ENCODE measurements at places on chromosomes 6 and 20. TPM values are rescaled to one million over a fixed set of nuclear protein-coding genes. Genes with fewer than 3 reads are reported as not detected.
A peak's percentile ranks its signal among the peaks of the same experiment; 100 is the strongest.

GRCh38 chr6:52139985-52140680 lies 46.0 kb upstream of the IL17A start:
- no peaks in the 10 kb centered on the region for H3K4me1 ChIP-seq
- H3K27ac ChIP-seq: no peak overlapping the region
- H3K36me3 ChIP-seq: no peaks in the 10 kb centered on the region
- no peaks in the 10 kb centered on the region for H3K27me3 ChIP-seq
- no peak for DNase-seq

GRCh38 chr6:5249451-5250122 lies 11.2 kb downstream of the LYRM4 start:
- no peaks in the 10 kb centered on the region for H3K27me3 ChIP-seq
- H3K36me3 ChIP-seq: no peaks in the 10 kb centered on the region
- H3K27ac ChIP-seq: no peak overlapping the region
- no peak overlapping the region for H3K4me3 ChIP-seq

DNA sequence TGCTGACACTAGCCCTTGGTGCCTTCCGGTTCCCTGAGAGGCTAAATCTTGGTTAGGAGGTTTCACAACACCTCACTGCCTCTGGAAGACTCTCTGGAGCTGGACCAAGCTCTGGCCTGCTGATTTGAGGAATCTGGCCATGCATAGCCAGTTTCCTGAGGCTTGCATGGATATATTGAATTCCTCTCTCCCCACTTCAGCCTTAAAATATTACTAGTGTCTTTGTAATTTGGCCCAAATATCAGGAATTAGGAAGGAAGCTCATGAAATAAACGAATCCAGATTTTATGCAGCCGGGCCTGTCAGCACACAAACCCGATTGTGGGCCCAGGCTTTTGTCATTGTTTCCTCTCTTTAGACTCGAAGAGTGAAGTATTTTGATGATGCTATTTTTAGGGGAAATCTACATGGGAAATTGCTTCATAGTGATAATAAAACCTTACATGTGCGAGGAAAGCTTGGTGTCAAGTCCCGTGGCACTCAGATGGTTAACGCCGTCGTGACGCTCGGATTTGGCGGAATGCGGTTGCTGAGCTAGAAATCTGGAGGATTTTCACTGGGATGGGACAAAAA lies 144.4 kb downstream of the PHACTR3 start:
- DNase-seq: no peak
- H3K27ac ChIP-seq: no peak overlapping the region
- H3K4me1 ChIP-seq: no peaks in the 10 kb centered on the region

GRCh38 chr6:42131531-42131930 lies 10.9 kb downstream of the C6orf132 start:
- H3K27ac ChIP-seq: no peak overlapping the region
- no peak for DNase-seq
- H3K4me3 ChIP-seq: no peak overlapping the region
- no peaks in the 10 kb centered on the region for H3K27me3 ChIP-seq
- no peaks in the 10 kb centered on the region for H3K36me3 ChIP-seq

GRCh38 chr6:112911959-112912358 lies 564.8 kb downstream of the RFPL4B start:
- no peak overlapping the region for H3K4me3 ChIP-seq
- H3K27ac ChIP-seq: no peak overlapping the region
- H3K4me1 ChIP-seq: peaks cover 24% of the 10 kb centered on the region
- no peaks in the 10 kb centered on the region for H3K36me3 ChIP-seq

DNA sequence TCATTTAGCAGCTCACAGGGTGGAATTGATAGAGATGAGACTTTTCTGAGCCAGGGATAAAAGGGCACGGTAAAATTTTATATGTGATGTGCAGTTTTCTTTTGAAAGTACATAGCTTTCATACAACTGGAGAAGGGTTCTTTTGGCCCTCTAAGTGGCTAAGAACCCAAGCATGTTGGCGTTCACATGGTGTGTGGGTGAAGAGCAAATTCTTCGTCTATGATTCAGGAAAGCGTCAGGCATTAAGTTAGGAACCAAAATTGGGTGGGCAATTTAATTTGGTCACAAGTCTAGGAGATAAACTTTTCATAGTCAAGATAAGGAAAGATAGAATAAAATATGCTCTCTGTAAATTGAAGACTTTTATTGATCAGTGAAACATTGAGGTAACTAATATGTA lies 153.9 kb downstream of the UTRN start:
- peaks cover 7% of the 10 kb centered on the region for H3K36me3 ChIP-seq
- no peak overlapping the region for H3K4me3 ChIP-seq
- no peak overlapping the region for H3K27ac ChIP-seq
- DNase-seq: no peak
- no peaks in the 10 kb centered on the region for H3K4me1 ChIP-seq

DNA sequence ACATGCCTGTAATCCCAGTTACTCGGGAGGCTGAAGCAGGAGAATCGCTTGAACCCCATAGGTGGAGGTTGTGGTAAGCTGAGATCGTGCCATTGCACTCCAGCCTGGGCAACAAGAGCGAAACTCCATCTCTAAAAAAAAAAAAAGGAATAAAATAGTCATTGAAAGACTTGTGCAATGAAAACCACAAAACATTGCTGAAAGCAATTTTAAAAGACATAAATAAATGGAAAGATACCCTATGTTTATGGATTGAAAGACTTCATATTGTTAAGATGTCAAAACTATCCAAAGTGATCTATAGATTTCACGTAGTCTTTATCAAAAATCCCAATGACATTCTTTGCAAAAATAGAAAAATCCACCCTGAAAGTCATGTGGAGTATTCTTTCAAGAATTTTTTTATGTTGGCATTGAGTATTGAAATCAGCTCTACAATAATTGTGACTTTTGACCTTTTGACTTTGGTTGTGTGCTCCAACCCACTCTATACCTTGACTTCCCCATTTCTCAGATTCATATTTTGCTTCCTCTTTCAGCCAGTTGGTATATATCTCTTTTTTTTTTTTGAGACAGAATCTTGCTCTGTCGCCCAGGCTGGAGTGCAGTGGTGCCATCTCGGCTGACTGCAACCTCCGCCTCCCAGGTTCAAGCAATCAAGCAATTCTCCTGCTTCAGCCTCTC lies 45.5 kb upstream of the SLC23A2 start:
- no peaks in the 10 kb centered on the region for H3K27me3 ChIP-seq
- no peak overlapping the region for H3K4me3 ChIP-seq
- H3K27ac ChIP-seq: no peak overlapping the region
- H3K36me3 ChIP-seq: no peaks in the 10 kb centered on the region
- DNase-seq: no peak

DNA sequence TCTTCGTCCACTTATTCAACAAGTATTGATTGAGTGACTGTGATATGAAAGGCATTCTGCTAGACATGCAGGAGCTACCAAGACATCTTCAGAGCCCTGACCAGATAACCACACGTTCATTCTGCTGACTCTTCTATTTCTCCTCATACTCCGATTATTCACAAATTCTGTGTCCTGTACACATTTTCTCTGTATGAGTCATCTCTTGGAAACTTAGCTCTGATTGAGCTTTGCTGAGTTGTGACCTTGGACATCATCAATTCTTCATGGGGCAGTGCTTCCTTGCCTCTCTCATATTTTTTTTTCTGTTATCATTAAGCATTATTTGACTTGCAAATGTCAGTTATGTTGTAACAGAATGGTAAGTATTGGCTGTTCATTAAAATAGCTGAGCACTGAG lies 351.6 kb upstream of the CNR1 start:
- no peaks in the 10 kb centered on the region for H3K27me3 ChIP-seq
- H3K36me3 ChIP-seq: no peaks in the 10 kb centered on the region
- H3K4me1 ChIP-seq: no peaks in the 10 kb centered on the region
- no peak overlapping the region for H3K4me3 ChIP-seq
- H3K27ac ChIP-seq: no peak overlapping the region
- no peak for DNase-seq

- H3K4me3 ChIP-seq: no peak overlapping the region
- no peak for DNase-seq
- peaks cover 4% of the 10 kb centered on the region for H3K27me3 ChIP-seq
- no peak overlapping the region for H3K27ac ChIP-seq
- no peaks in the 10 kb centered on the region for H3K36me3 ChIP-seq
Measured at GRCh38 chr6:90107771-90108282, 188.8 kb downstream of the BACH2 start.

DNA sequence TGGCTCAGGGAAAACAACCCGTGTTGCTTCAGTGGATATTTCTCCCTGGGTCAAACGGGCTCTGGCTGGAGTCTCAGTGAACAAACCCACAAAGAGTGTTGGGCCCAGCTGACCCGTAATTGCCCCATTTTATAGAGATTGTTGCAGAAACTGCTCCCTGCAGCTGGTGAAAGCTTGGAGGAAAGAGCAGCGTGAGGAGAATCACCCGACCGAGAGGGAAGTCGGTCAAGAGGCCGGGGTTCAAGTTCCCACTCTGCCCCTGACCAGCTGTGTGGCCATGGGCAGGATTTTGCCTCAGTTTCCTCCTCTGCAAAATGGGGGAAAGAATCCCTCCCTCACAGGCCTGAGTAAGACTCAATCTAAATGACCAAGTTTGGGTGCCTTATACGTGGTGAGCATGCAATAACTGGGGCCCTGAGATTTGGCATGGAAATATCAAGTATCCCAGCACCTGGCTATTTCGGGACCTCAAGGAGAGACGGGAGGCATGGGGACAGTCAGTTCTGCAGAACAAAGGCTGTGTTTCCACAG lies 1.7 kb upstream of the TGM2 start:
- no peak overlapping the region for H3K4me3 ChIP-seq
- H3K27me3 ChIP-seq: no peaks in the 10 kb centered on the region
- H3K27ac ChIP-seq: no peak overlapping the region
- no peaks in the 10 kb centered on the region for H3K36me3 ChIP-seq
- no peak for DNase-seq

- peaks cover 64% of the 10 kb centered on the region for H3K36me3 ChIP-seq
- DNase-seq: no peak
- H3K27me3 ChIP-seq: no peaks in the 10 kb centered on the region
- H3K27ac ChIP-seq: no peak overlapping the region
- H3K4me3 ChIP-seq: no peak overlapping the region
Measured at GRCh38 chr20:4234128-4234527, 218.8 kb upstream of the RNF24 start.

DNA sequence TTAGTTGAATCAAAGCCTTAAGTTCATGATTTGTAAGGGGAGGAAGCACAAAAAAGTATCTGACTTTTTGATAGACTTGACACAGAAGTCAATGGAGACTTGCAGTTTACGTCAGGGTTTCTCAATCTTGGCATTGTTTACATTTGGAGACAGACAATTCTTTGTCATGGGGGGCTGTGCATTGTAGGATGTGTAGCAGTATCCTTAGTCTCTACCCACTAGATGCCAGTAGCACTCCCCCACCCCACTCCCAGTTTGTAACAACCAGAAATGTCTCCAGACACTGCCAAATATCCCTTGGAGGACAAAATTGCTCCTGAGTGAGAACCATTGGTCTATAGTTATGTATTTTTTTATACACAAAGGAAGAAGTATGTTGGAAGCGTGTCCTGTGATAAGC lies 434.1 kb downstream of the RFPL4B start:
- no peaks in the 10 kb centered on the region for H3K36me3 ChIP-seq
- H3K27ac ChIP-seq: no peak overlapping the region
- DNase-seq: peak; percentile 54
- H3K4me1 ChIP-seq: peaks cover 5% of the 10 kb centered on the region
- no peaks in the 10 kb centered on the region for H3K27me3 ChIP-seq
- H3K4me3 ChIP-seq: no peak overlapping the region

DNA sequence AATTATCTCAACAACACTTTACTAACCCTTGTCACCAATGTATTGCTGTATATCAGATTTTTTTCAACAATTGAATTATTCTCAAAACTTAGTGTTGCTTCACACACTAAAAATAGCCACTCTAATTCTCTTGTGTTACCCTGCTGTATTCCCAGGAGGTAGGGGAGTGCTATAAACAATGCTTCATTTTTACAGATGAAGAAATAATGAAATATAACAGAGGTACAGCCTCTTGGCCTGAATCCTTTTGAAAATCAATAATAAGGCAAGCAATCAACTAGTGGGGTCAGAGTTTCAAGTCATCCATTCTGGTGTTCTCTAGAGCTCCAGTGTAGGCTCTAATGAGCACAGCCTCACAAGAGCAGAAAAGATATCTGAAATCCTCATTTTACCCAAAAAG lies 10.9 kb downstream of the HIVEP2 start:
- no peaks in the 10 kb centered on the region for H3K36me3 ChIP-seq
- H3K27me3 ChIP-seq: no peaks in the 10 kb centered on the region
- no peak for DNase-seq
- H3K4me1 ChIP-seq: no peaks in the 10 kb centered on the region
- H3K4me3 ChIP-seq: no peak overlapping the region

DNA sequence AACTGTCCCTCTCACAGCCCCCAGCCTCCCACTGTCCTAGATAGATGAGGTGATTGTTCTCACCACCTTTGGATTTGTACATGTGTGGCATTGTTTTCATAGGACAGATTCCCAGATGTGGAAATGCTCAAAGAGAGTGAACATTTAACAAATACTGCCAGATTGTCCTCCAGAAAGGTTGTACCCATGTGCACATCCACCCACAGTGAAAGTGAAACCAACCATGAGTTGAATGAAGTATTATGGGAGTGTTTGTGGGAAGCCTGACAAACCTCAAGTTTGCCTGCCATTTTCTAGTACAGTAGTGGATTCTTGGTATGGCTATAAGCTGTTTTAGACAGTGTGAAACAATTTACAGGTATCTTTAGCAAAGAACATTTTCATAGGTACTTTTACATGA lies 42.7 kb downstream of the ANKRD6 start:
- H3K27me3 ChIP-seq: no peaks in the 10 kb centered on the region
- no peaks in the 10 kb centered on the region for H3K36me3 ChIP-seq
- peaks cover 5% of the 10 kb centered on the region for H3K4me1 ChIP-seq

DNA sequence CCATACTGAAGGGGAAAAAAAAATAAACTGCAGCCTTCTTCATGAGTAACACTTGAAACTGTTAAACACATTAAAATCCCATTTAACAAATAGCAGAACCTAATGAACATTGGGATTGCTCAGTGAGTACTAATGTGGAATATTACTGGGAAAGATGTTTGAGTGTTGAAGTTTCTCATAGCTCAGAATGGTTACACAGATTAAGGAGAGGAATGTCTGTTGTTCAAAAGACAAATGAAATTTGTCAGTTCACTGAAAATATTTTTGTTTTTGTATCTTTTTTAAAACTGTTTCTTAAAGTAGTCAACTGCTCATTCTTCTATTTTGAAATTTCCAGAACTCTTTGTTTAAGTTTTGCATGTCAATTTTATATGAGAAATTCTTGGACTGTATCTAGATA lies 374.3 kb downstream of the LAMA2 start:
- H3K4me1 ChIP-seq: peaks cover 32% of the 10 kb centered on the region
- no peaks in the 10 kb centered on the region for H3K27me3 ChIP-seq
- H3K36me3 ChIP-seq: no peaks in the 10 kb centered on the region
- no peak for DNase-seq
- no peak overlapping the region for H3K4me3 ChIP-seq
- no peak overlapping the region for H3K27ac ChIP-seq

- H3K36me3 ChIP-seq: no peaks in the 10 kb centered on the region
- no peak overlapping the region for H3K4me3 ChIP-seq
- no peaks in the 10 kb centered on the region for H3K27me3 ChIP-seq
Measured at GRCh38 chr6:25061289-25061936, 125.7 kb upstream of the RIPOR2 start.

GCM1 gene
- total RNA-seq: 0.24 TPM

OR11A1 gene
- not detected for total RNA-seq

ARMH2 gene
- total RNA-seq: not detected

TREML1 gene
- not detected for total RNA-seq

NCOA5 gene
- total RNA-seq: 44.1 TPM

MYB gene
- total RNA-seq: 9.0 TPM

TREM1 gene
- not detected for total RNA-seq

DZANK1 gene
- 4.4 TPM for total RNA-seq
